ENCODE measurements at places on chromosomes 4 and X. TPM values are rescaled to one million over a fixed set of nuclear protein-coding genes. Genes with fewer than 3 reads are reported as not detected.

- DNase-seq: no peak
Observed at GRCh38 chr4:138663883-138664282, 351.7 kb upstream of the NOCT start.

Gene FGFR3
- 1.0 TPM for polyA plus RNA-seq

Gene KIAA1210
- not detected for polyA plus RNA-seq

GRCh38 chrX:4263030-4263803 lies 549.8 kb upstream of the PRKX start:
- DNase-seq: no peak

- no peak for DNase-seq
Observed at GRCh38 chr4:169622566-169622965, 2.2 kb downstream of the CLCN3 start.

- DNase-seq: no peak
Observed at GRCh38 chrX:41981481-41982013, 58.2 kb upstream of the CASK start.

- DNase-seq: no peak
Observed at GRCh38 chr4:38306482-38307071, 346.4 kb downstream of the PTTG2 start.

DNA sequence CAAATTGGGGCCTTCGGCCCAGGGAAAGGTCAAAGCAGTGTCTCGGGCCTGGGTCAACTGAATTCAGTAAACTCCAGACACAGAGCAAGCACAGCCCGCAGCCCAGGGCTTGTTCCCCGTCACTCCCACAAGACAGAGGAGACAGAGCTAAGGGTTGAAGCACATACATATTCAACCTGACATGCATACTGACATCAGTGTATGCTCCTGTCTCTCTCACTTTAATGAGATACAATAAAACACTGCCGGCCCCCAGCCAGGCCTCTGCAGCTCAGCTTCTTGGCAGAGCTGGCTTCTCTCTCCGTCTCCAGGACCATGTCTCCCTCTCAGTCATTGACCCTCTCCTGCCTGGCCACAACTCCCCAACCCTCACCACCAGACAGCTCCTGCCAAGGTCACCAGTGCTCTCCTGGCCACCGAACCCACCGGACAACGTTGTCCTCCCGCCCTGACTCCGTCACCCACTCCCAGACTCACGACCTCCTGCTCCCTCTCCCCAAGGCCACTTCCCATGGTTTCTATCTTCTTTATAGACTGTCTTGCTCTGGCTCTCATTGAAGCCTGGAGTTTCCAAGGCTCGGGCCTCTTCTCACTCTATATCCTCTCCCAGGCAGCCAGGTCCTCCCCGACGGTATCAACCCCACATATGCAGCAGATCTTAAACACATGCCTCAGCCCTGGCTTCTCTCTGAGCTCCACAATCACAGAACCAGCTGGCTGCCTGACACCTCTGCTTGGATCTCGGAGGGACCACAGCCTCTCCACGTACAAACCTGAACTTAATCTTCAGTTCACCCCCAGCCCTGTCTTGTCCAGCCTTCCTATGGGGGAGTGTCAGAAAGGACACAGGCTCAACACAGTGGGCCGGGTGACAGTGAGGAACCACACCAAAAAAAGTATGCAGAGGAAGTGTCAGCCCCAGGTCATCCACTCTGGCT lies 67.7 kb upstream of the C4orf50 start:
- DNase-seq: no peak

Gene EOLA2
- 35.8 TPM for polyA plus RNA-seq
